ENCODE measurements at places on chromosomes 3 and 15.
A peak's percentile ranks its signal among the peaks of the same experiment; 100 is the strongest.

DNA sequence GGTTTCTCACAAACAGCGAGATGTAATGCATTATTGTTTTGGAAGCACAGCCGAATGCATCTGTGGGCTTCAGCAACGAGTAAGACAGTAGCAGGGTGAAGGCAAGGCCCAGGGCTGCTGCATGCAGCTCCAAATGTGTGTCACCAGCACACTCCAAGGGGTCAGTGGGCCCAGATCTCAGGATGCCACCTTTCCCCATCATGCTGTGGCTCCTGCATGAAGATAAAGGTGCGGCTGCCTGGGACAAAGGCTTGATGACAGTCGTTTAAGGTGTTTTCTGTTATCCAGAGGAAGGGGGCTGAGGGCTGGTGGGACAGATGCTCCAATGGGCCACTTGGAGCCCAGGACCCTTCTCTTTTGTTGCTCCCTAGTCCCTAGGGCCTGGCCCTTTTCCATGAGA is 13.2 kb downstream of the C3orf22 start:
- no peak for DNase-seq

DNA sequence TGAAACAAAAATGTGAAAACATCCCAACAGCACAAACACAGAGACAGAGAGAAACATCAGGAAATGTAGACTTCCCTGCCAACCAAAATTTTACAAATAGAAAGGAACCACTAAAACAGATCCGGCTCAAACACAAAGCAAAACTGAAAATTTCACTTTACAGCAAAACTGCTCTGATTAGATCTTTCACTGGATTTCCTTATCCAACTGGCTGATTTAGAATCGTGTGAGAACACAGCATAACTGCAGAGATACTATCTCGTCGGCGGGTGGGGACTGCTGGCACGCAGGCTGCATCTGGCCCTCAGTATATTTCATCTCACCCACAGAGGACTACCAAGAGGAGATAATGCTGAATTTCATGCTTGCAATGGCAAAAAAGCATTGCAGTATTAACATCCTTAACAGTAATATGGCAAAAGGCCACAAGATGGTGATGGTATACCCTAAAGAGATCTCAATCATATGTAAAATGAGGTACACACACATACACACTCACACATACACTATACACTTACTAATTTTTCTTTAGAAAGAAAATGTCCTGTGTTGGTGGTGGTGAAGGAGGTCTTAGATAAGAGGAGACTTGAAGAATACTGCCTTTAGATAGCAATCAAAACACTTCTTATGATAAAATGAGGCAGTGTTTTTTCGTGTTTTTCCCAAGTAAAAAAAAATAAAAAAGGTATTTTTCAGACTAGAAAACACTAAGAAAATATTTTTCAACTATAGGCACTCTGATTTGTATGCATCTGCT is 10.6 kb upstream of the LEO1 start:
- peak; percentile 35 for DNase-seq

- no peak for DNase-seq
Measured at GRCh38 chr3:36924744-36925521, 19.9 kb downstream of the TRANK1 start.

GRCh38 chr3:133361435-133361834 is 38.4 kb upstream of the BFSP2 start:
- DNase-seq = no peak

- DNase-seq = no peak
Measured at GRCh38 chr15:97892167-97892938, 68.2 kb upstream of the ARRDC4 start.

DNA sequence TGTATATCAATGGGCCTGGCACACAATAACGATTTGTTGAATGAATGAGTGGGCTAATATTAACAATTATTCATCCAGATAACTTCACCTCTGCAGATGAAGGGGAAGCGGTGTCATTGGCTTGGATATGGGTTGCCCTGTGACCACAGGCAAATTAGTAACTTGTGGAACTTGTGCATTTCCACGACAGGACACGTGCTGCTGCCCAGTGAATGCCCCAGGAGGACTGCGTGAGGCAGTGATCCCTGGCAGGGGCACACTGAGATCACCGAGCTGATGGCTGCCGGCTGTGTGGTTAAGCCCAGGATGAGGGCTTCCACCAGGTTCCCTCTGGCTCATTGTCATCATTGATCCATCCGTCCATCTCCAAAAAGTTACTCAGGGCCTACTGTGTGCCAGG is 84.1 kb upstream of the HACD2 start:
- no peak for DNase-seq

DNA sequence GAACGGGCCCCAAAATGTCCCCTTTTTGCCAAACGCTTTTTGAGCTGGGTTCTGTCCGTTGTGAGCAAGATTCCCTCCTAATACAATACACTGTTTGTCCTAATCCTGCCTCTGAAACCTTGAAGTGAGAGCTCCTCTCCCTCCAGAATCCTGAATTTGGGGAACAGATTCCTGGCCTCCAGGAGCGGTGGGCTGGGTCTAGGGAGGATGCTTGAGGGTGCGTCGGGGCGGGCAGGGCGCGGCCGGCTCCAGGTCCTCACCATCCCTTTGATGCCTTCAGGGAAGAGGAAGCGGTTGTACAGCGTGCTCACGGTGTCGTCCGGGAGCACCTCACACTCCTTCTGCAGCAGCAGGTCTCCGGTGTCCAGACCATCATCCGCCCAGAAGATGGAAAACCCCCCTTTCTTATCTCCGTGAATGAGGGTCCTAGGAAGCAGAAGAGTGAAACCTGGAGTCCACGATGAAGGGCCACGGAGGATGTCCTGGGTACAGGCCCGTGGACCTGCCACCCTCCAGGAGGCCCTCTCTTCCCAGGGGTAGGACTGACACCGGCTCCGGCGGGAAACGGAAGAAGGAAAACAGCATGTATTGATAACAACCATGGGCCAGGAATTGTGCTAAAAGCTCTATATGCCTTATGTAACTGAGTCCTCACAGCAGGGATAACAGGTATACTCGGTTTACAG is 23.2 kb downstream of the ALDH1L1 start:
- DNase-seq = no peak

DNA sequence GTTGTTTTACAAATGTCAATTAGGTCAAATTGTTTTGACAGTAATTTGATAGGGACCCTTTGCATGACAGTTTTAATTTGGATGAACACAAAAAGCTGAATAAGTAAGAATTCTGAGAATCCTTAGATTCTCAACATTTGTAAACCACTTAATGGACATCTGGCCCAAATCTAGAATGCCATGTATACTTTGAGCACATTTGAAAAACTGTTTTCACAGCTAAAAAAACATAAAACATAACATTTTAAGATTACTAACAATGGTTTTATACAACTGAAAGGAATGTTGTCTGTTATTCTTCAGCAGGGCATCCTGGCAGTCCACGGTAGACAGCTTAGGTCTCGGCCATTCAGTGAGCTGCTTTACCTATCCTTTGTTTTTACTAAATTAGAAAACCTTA is 34.5 kb upstream of the TM2D3 start:
- no peak for DNase-seq

- no peak for DNase-seq
Measured at GRCh38 chr3:71991681-71992080, 206.7 kb upstream of the PROK2 start.

GRCh38 chr3:126525091-126525852 is 1.3 kb downstream of the CHST13 start:
- DNase-seq = no peak

GRCh38 chr15:73763931-73764330 is 10.8 kb upstream of the INSYN1 start:
- no peak for DNase-seq

DNA sequence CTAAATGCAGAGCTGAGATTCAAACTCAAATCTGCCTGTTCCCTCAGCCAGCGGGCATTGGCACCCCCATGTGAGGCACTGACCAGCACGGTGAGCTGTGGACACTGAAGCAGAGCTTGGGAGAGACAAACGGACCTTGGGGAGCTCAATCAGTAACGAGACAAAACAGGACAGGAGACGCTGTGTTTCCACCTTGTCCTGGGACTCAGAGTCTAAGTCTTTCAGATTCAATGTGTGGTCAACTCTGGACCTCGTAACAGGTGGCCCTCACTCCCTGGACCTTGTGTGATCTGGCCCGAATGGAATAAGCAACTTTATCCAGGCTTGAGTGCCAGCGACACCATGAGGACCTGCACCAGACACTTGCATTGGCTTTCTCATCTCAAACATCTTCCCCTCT is 232.5 kb downstream of the UACA start:
- no peak for DNase-seq

DNA sequence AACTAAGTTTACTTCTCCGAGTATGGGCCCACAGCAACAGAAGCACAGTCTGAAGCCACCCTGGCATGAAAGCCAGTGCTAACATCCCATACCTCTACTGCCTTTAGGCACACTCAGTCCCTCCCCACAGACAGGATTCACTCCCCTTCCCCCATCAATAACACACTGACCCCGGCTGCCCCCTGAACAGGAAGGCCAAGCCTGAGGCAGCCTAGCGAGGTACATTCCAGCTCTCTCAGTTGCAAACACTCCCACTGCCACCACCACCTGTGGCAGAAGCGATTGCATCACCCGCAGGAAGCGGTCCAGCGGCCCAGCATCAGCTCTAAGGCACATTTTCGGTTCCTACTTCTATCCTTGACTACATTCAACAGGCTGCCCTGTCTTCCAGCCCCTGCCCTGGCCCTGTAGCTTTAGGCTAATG is 7.0 kb upstream of the BMF start:
- peak; percentile 43 for DNase-seq

- DNase-seq = no peak
Measured at GRCh38 chr3:99753268-99753975, 64.2 kb upstream of the CMSS1 start.

DNA sequence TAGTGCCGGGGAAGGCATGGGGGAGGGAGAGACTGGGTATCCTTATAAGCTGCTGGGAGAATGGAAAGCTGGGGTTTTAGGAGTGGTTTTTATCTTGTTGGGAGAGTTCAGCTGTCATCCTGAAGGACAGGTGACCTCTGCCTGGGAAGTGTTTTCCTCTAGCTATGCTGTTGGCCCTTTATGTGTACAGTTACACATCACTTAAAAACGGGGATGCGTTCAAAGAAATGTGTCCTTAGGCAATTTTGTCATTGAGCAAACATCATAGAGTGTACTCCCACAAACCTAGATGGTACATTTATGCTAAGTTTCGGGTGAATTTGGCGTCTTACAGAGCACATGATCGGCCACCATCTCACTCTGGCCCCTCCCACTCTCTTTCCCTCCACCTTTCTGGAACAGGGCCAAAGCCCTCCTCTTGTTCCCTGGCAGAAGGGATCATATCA is 164.3 kb upstream of the NUDT16 start:
- no peak for DNase-seq

DNA sequence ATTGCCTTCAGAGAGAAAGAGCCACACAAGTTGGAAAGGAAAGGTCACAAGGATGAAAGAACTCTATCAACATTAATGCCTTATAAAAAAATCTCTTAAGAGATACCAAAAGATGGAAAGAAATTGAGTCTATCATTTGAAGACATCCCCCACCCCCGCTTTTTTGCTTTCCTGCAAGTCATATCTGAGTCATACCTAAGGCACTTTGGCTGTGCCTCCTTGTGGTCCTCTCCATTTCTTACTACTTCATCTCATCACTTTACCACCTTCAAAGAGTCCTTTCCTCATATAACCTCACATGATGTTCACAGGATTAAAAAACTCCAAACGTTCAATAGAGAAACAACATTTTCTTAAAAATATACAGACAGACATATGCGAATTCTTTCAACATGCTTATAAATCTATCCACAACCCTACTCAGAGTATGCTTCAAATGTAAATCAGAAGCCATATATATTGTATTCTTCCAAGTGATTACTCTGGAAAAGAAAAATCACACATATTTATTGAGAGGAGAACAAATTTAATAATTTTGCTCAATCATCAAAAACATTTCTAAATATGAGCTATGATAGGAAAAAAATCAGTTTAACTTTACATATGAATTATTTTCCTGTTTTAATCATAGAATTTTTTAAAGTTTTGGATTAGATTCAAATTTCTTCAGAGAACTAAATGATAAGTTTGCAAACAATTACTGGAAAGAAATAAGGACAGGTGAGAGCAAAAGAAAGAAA is 1003.9 kb upstream of the CFAP20DC start:
- no peak for DNase-seq

DNA sequence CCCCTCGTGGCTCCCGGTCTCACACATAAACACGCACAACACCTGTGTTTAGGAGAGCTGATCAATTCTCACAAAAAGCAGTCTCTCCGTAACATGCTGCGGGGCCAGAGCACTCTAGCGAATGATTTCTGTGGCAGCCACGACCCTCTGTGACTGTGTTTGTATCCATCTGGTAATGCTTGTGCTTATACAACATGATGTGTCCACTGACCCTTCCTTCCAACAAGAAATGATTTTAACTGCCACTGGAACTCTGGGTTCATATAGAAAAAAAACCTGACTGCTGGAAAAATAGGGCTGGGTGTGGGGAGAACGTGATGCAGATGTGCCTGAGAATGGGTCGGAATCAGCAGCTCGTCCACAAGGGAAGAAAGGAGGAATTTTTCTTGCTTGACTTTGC is 410.2 kb downstream of the GAP43 start:
- DNase-seq = no peak

DNA sequence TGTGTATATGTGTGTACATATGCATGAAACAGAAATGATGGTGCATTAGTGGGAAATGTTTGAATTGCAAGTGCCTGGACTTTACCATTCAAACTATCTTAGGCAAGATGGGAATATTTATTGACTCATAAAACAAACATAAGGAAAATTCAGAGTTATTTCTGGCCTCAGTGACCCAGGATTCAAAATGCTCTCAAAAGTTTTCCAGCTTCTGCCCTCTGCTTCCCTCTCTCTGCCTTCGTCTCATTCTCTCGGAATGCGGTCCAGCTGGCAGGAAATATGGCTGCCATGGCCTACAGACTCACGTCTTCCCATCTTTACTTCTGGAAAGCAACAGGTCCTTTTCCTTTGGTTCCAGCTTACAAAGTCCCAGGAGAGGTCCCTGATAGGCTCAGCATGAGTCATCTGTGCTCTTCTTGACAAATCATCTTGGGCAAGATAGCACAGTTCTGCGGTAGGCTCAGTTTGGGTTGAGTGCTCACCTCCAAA is 8.7 kb upstream of the ZNF774 start:
- no peak for DNase-seq

- no peak for DNase-seq
Measured at GRCh38 chr3:53813229-53813628, 33.0 kb downstream of the CHDH start.

DNA sequence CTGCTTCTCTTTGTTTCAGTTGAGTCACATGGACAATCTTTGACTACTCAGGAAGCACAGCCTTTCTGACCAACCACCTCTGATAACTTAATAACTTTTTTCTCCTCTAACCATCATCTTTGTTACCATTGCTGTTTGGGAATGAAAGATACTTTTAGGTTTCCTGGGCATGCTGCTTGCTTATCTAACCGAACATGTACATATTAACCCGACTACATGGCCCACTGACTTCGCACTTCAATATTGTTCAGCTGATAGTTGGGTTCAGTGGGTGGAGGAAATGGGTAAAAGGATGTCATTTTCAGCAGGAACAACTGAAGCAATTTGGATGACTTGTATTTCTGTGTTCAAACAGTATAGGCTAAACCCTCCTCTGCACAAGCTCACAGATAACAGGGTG is 214.3 kb downstream of the SQOR start:
- no peak for DNase-seq

- no peak for DNase-seq
Measured at GRCh38 chr15:81887912-81888311, 157.9 kb downstream of the MEX3B start.
